Esophagus muscularis mucosa (tissue), 4 donors: ENCODE measurements at places on chromosomes 16 and 17.

GRCh38 chr16:79013930-79014660 lies 586.4 kb downstream of the MAF start:
- no peak for DNase-seq

DNA sequence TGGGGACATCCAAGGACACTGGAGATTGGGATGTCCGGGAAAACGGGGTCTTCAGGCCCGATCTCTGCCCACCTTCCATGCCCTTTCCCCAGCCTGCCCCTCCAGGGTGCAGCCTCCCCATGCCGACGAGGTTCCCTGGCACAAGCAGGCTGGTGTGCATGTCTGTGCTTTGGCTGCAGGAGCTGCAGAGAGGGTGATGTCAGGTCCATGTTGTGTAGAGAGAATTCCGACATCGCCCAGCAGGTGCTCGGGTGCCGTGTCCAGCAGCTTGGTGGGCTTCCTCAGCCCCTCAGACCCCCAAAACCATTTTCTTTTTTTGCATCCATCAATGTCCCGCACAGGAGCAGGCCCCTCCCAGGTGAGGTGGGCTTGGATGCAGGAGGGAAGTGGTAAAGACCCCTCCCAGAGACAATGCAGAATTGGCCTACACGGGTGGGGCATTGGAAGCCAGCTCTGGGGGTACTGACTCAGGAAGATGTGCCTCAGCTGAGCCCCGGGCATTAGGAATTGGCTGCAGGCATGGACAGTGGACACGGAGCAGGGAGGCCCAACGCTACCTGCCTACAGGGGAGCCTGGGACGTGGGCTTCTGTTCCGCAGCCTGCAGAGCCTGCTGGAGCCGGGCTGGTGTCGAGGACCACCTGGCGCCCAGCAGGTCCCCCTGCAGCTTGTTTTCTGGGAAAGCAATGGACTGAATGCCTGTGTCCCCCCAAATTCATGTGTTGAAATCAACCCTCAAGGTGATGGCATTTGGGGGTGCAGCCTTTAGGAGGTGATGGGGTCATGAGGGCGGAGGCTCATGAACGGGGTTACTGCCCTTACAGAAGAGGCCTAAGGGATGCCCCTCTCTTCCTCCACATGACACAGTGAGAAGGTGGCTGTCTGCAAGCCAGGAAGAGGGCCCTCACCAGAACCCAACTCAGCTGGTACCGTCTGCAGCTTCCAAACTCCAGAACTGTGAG lies 97.5 kb downstream of the METRNL start:
- peak; percentile 83 for DNase-seq

GRCh38 chr17:70863436-70864248 lies 694.3 kb downstream of the KCNJ2 start:
- no peak for DNase-seq

DNA sequence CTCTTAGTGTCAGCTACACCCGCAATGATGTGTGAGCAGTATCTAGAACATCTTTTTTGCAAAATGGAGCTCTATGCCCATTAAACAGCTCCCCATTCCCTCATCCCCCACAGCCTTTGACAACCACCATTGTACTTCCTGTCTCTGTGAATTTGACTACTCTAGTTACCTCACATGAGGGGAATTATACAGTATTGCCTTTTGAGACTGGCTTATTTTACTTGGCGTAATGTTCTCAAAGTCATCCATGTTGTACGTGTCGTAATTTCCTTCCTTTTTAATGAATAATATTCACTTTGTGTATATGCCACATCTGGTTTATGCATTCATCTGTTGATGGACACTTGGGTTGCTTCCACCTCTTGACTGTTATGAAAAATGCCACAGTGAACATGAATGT lies 23.2 kb upstream of the CCL22 start:
- peak; percentile 19 for DNase-seq

DNA sequence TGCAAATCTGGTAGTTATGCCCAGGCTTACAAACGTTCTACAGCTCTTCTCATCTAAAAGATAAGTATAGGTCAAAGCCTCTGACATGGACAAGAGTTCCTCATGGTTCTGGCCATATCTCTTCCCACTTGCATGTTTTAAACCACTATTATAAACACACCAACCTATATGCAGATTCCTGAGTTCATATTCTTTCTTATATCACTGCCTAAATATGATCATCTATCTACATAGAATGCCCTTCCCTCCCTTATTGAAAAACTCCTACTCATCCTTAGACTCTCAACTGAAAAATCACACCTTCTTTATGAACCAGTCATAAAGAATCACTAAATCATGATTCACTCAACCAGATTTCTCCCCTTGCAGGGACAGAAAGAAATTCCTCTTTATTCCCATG lies 128.2 kb downstream of the CEP112 start:
- no peak for DNase-seq
